ENCODE measurements at places on chromosomes 3 and 15.

DNA sequence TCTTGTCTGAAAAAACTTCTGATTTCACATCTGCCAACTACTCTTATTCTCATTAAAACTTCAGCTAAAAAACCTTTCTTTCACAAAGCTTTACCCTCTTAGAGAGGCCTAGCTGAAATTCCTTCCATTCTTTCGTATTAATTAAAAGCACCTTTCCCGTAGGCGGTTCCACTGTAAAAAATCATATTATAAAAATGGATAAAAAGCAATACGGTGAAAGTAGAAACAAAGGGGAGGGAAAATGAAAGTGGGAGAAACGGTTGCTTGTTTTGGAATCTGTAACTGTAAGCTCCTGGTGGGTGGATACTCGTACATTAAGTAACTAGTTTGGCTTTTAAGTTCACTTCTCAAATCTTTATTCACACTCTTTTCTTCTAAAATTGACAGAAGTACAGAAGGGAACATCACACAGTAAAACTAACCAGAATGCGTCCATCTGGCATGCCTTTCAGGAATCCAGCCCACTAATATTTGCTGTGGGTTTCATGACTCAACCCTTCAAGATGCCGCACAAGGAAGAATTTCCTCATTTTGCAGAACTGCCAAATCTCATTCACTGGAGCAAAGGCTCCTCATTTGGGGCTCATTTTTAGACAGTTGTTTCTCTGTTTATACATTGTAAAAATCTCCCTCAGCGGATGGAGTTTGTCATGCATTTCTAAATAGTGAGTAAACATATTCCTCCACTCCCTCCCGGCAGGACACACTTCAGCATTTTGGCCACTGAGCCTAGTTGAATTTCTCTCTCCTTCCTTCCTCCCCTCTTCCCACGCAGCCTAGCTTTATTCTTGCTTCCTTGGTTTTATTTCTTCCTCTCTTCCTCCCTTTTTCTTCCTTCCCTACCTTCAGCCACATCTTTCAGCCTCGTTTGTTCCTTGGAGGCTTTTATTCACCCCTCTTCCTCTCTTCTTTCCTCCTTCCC, 419.5 kb upstream of the NAALADL2 start:
- no peak for DNase-seq

DNA sequence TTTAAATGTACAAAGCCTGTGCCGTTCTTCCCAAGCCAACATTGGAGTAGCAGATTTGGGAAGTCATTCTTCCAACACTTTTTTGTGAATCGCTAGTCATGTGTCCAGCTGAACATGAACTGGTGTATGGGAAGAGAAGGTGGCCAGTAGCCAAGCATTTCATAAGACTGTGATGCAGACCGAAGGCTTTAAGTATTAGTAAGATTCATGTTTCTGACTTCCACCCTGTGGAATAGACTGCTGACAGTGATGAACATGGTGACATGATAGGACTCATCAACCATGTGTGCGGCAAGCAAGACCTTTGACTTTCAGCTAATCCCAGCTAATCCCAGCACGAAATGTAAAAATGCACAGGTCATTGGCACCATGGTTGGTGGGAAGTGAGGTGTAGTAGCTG, 48.3 kb upstream of the THSD4 start:
- no peak for DNase-seq

GRCh38 chr15:87567406-87568030, 689.0 kb downstream of the NTRK3 start:
- DNase-seq: no peak

DNA sequence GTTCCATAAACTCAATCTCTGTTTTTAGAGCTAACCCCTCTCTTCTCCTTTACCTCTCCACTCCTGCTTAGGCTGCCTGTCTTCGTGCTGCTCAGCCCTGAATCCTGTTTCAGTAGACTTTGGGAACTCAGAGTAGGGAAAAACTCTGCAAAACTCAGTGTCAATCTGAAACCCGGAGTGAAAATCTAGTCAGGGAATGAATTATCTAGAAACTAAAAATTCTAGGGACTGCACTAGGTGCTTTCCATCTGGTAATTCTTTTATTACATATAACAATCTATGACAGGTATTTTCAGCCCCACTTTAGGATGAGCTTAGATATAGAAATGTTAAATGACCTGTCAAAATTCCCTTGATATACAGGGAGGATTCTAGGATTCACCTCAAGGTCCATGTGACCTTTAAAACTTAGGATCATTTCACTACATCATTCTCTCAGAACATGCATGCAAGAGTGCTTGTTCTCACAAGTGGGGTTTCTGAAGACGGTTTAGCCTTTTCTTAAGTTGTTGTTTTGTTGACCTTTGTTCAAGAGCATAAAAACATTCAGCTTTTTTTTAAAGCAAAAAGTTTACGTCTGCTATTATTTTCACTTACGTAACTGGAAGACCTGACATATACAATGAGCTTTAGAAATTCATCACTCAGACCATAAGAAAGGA, 108.2 kb upstream of the MBNL1 start:
- DNase-seq: no peak

- no peak for DNase-seq
Measured at GRCh38 chr3:23696842-23697241, 108.9 kb upstream of the UBE2E1 start.

GRCh38 chr3:148953094-148953493, 38.2 kb upstream of the GYG1 start:
- no peak for DNase-seq

- DNase-seq: no peak
Measured at GRCh38 chr15:73818308-73818985, 54.9 kb upstream of the TBC1D21 start.

DNA sequence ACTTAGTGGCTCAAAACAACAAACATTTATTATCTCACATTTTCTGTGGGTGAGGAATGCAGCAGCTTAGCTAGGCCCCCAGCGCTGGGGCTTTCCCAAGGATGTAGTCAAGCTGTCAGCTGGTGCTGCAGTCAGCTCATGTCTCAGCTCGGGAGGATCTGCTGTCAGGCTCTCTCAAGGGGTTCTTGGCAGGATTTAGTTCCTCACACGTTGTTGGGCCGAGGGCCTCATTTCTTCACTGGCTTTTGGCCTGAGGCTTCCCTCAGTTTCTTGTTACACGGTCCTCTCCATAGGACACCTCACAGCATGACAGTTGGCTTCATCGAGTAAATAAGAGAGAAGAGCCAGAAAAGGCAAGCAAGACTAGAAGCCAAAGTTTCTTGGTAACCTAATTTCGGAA, 13.7 kb upstream of the U2SURP start:
- DNase-seq: no peak

DNA sequence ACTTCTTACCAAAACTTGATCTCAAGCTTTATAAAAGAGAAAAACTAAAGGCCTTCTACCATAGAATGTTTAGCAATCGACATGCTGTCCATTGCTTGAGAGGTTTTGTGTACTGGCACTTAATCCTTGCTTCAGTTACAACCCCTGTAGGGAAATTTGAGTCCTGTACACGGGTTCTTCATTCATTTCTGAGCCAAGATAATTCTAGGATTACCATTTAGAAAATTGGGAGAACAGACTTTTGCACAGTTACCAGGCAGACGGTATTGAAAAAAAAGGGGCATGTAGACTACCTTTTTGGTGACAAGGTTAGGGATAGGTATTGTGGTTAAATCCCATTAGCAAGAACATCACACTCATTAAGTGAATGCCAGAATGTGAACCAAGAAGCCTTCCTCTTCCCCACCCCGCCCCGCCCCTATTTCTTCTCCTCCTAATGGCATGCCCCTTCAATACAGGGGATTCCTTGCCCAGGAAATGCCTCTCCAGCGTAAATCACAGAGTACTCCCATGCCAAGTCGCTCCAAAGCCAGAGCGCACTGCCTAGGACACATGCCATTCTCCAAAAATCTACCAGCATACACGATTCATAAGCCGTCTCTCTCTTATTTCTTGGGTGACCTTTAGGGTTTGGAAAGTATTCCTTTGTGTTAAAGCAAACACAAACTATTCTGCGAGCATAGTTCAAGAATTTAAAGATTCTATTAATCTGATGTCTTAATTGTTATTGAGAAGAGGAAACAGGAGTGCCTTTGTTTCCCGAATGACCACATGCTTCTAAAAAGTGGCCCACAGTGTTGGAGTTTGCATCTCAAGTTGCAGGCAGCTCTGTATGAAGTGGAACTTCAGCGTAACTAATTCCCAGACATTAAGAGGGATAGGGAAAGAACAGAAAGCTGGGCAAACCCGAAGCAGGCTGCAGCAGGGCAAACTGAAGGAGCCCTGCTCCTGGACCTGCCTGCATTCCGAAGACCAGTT, 164.0 kb upstream of the NR2F2 start:
- DNase-seq: no peak

- no peak for DNase-seq
Measured at GRCh38 chr3:141854599-141854998, 21.8 kb upstream of the ATP1B3 start.

- no peak for DNase-seq
Measured at GRCh38 chr3:30319713-30320112, 286.7 kb upstream of the TGFBR2 start.

DNA sequence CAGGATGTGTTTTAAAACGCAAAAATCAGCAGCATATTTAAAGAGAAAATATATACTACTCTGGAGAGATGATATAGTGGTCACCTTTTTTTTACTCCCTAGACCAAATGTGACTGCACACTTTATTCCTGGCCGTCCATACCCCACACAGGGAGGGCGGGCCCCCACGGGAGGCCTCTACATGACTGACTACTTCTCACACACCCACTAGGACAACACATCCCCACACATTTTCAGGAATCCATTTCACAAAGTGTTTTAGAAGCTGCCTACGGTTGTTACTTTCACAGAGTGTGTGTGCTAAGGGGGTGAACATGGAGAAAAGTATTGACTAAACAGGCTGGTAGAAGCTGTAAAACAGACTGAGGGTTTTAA, 67.9 kb downstream of the CHSY1 start:
- DNase-seq: no peak
